ENCODE measurements at places on chromosomes 11 and 22.

DNA sequence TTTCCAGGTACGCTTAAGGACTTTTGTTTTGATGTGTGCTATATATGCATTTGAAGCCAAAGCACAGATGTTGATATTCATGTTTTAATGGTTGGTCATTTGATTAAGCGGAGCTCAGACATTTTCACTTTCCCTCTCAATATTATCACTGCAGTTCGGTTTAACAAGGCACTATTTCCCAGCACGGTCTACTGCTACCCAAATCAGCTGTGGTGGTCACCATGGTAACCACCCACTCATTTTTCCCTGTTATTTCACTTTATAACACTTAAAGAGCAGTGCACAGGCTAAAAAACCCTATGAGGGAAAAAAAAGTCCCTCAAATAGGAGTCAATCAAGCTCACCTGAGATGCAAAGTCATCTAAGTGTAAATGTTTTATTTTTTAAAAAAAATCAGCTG is 439.6 kb upstream of the CCDC90B start:
- no peak for DNase-seq

DNA sequence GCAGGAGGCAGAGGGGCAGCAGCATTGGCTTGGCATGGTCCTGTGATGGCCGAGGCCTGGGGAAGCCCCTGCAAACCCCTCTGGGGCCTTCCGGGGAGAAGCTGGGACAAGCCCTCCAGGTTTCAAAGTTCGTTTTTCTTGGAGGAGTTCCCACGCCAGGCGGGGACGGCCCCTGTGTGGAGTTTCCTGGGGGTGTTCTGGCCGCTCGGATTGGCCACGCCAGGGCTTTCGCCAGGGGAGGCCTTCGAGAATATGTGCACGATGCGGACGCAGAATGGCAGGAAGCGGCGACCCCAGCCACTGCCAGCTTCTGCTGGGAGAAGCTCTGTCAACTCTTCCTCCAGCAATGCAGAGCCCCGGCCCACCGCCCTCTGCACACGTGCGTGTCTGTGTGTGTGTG is 102.3 kb upstream of the ASPHD2 start:
- no peak for DNase-seq

DNA sequence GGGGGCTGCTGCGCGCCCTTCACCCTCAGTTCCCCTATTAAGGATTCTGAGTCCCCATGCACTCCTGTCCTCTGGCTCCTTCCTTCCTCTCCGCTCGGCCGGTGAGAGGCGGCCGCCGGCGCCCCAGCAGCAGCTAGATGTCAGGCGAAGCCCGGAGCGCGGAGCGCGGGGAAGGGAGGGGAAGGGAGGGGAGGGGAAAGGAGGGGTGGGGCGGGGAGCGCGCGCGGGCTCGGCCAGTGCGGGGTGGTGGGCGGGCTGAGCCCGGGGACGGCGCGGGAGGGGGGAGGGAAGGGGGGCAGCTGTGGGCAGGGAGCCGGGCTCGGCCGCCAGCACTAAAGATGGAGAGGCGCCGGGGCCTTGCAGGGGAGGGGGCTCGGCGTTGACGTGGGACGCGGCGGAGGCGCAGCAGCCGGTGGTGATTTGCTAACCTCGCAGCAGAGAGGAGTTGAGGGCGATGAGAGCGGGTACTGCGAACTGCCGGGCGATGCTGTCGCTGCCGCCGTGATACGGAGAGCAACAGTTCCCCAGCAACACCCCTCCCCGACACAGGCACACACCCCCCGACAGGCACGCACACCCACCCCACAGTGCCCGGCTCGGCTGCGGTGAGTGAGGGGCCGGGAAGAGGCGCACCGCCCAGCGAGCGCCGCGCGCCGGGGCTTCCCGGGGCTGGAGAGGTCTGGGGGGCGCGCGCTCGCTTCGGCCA is at the start of gene ZBTB16:
Gene ZBTB16, plus strand, starts transcription at position 434 of the 706 bp plus-strand sequence. CDS start 3,590 bp downstream, outside the sequence.
- peak; percentile 84 for DNase-seq

DNA sequence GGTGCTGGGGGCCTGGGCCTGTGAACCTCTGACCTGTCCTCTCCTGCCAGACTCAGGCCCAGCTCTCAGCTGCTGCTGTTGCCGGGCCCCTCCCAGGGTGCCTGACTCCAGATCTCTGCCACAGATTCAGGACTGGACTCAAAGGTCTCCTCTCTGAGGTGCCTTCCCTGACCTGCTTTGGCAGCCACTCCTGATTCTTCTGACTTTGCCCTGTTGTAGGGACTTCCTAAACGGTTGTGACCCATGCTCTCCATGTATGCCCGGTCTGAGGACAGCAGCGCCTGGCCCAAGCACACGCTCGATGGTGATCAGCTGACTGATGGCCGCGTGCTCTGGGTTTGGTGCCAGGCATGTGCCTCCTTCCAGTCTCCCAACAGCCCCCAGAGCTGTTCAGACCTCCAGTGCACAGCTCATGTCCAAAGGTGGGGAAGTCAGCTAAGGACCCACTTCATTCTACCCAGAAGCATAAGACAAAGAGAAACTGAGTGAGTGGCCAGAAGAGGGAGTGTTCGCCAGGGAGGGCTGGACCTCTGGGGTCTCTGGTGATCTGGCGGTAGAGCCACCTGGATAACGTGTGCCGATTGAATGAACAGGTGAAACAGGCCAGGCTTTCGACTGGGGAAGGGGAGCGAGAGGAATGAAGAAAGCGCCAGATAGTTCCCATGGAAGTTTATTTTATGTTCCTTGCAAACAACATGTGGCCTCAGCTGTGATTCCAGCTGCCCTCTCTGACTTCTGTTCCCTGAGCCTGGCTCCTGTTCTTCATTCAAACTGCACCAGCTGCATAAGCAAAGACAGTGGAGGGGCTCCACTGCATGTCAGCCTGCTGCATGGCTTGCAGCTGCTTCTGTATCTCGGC is 8.1 kb upstream of the TOP3B start:
- no peak for DNase-seq

DNA sequence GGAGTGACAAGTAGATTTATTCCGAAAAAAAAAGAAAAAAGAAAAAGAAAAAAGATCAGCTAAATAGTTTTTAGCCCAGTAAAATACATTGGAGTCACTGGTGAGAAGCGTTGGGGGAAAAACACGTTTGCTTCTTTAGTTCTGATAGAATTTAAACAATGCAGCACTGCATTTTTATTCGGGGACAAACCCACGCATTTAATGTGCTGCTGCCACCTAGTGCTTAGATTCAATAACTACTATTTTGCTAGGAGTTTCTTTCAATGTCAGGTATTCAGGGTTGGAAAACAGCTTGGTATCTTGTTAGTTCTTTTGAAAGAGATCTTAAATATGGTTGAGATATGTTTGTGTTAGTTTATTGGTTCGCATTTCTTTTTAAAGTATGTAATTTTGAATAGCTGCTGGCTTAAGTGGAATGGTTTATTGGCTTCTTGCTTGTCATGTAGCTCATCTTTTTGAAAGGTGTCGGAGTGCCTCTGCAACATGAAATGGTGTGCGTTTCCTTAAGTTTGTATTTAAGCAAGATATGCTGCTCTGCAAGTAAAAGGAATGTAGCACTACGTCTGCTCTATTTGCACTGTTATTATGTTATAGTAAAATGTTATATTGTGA is 41.9 kb downstream of the SVIP start:
- DNase-seq = peak; percentile 26

DNA sequence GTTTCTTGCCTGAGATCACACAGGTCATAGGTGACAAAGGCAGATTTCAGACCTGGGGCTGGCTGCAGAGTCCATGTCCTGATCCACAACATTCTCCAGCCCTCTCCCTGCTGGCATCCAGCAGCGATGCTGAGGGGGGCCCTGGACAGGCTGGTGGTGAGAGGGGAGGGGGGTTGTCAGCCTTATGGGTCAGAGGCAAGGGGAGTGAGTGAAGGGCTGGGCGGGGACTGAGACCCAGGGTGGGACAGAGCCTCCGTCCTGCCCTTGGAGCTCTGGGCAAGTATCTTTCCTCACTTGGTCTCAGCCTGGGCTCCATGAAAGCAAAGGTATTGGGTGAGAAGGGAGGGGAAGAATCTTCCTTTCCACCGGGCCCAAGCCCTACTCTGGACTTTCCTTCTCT is 66.7 kb upstream of the RASD2 start:
- no peak for DNase-seq

DNA sequence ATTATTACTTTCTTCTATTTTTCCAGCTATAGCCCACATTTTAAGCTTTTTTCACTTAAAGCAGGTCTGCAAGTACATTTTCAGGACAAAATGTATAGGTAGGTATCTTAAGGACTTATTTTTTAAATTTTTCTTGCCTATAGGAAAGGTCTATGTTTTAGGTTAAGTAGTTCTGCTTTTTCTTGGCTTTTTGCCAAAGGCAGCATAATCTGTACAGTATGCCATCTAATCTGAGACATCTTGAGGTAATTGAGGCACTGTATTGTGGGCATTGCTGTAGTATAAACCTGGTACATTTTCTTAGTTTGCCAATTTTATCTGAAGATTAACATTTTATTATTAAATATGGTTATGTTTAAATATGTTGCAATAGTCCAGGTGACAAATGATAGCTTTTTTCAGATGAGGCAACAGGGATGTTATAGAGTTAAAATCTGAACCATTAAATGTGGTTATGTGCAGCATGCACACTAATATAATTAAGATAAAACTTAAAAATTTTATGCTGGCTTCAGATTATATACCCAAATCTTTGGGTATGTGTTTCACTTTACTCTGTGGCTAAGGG is 42.9 kb downstream of the QSER1 start:
- no peak for DNase-seq

DNA sequence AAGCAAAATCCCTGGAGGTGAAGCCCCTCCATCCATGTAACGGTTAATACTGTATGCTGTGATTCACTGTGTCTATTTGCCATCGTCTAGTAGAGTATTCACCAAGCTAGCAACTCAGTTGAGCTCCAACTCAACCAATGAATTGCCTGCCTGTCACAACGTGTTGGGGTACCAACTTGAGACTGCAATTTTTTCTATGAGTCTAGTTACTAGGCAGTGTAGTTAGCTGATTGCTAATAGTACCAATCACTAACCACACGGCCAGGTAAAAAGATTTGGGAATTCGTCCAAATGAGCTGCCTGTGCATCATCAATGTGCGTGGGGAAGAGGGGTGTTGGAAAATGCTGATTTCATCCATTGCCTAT is 1.0 kb upstream of the BTG4 start:
- no peak for DNase-seq

GRCh38 chr11:72871119-72871518 is 56.9 kb downstream of the ATG16L2 start:
- DNase-seq = no peak

DNA sequence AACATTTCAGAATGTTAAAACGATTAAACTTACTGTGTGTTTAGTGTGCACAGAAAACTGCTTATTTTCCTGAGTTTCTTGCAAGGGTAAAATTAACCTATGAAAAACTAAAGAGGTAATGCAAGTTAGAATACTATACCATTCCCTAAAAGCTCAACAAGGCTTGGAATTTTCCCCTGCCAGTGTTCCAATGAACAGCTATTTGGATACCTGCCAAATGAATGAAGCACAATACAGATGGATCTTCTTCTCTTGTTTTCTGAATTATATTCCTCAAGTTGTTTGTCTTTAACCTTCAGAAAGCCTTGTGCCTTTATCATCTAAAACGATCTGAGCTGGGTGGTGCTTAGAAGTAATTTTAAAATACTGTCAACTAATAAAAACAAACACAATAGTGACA is 204.5 kb downstream of the LRRC4C start:
- DNase-seq = no peak

GRCh38 chr11:27673979-27674663 is 26.1 kb downstream of the BDNF start:
- no peak for DNase-seq

All from nephron progenitor cell (in vitro differentiated cells).